Effector memory CD4-positive, alpha-beta T cell (primary cell): ENCODE measurements at places on chromosomes 5 and 9.

GRCh38 chr9:21680590-21680989 lies 121.8 kb upstream of the MTAP start:
- H3K27me3 ChIP-seq: no peaks in the 10 kb centered on the region
- no peak for DNase-seq
- H3K4me3 ChIP-seq: no peak overlapping the region
- no peak overlapping the region for H3K27ac ChIP-seq
- H3K36me3 ChIP-seq: no peaks in the 10 kb centered on the region

GRCh38 chr5:111364992-111365391 lies 140.8 kb downstream of the CAMK4 start:
- no peak overlapping the region for H3K4me3 ChIP-seq
- DNase-seq: no peak
- H3K27me3 ChIP-seq: no peaks in the 10 kb centered on the region
- H3K36me3 ChIP-seq: no peaks in the 10 kb centered on the region
- H3K27ac ChIP-seq: no peak overlapping the region
- H3K4me1 ChIP-seq: no peaks in the 10 kb centered on the region

- peak overlapping the region; percentile 32 for H3K27ac ChIP-seq
- peak; percentile 2 for DNase-seq
- no peak overlapping the region for H3K4me3 ChIP-seq
- H3K4me1 ChIP-seq: peaks cover 6% of the 10 kb centered on the region
Measured at GRCh38 chr9:72586388-72587130, 65.2 kb downstream of the TMC1 start.

- no peak overlapping the region for H3K4me3 ChIP-seq
- no peaks in the 10 kb centered on the region for H3K4me1 ChIP-seq
- H3K27me3 ChIP-seq: no peaks in the 10 kb centered on the region
- H3K36me3 ChIP-seq: no peaks in the 10 kb centered on the region
Measured at GRCh38 chr5:148739023-148739422, 84.7 kb upstream of the HTR4 start.

GRCh38 chr5:11760934-11761603 lies 143.2 kb downstream of the CTNND2 start:
- no peak for DNase-seq
- no peaks in the 10 kb centered on the region for H3K27me3 ChIP-seq
- H3K36me3 ChIP-seq: no peaks in the 10 kb centered on the region
- H3K4me1 ChIP-seq: no peaks in the 10 kb centered on the region
- H3K4me3 ChIP-seq: no peak overlapping the region

DNA sequence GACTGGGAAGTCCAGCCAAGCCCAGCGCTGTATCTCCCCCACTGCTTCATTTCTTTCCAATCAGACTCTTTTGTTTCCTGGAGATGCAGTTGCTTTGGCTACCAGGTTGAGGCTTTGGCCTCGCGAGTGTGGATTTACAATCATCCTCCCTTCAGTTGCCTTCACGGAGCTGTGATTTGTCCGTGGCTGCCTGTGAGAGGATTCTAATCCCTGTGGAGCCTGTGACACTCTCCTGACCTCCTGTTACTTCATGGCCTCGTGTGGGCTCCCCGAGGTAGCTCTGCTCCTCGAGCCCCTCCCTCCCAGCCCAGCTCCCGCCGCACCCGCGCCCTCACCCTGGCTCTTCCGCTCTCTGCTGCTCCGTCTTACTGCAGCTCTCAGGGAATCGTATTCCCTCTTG lies 107.2 kb upstream of the STC2 start:
- H3K4me3 ChIP-seq: no peak overlapping the region
- H3K4me1 ChIP-seq: no peaks in the 10 kb centered on the region
- no peak for DNase-seq
- H3K36me3 ChIP-seq: no peaks in the 10 kb centered on the region
- H3K27me3 ChIP-seq: no peaks in the 10 kb centered on the region

- DNase-seq: no peak
- H3K36me3 ChIP-seq: no peaks in the 10 kb centered on the region
- H3K4me3 ChIP-seq: no peak overlapping the region
- H3K4me1 ChIP-seq: no peaks in the 10 kb centered on the region
- no peak overlapping the region for H3K27ac ChIP-seq
Measured at GRCh38 chr5:124692950-124693349, 53.5 kb downstream of the ZNF608 start.
